ENCODE measurements at places on chromosomes 5 and 9.

- no peak for DNase-seq
Measured at GRCh38 chr5:175868996-175869638, 2.3 kb upstream of the CPLX2 start.

DNA sequence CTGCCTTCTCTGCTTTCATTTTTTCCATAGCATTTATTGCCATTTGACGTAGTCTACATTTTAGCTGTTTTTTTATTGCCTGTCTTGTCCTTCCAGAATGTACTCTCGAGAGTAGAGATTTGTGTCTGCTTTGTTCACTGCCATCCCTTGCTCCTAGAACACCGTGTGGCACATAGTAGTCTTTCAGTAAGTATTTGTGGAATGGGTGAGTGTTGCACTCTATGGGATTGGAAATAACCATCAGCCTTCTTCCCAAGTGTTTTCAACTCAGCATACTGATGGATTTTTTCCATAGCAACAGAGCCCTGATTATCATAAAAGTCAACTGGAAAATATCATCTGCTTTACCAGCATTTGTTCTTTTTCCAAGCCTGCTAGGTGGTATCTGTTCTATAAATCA, 462.6 kb downstream of the ENC1 start:
- DNase-seq = no peak

GRCh38 chr9:80892703-80893102, 796.6 kb downstream of the TLE1 start:
- DNase-seq = no peak

DNA sequence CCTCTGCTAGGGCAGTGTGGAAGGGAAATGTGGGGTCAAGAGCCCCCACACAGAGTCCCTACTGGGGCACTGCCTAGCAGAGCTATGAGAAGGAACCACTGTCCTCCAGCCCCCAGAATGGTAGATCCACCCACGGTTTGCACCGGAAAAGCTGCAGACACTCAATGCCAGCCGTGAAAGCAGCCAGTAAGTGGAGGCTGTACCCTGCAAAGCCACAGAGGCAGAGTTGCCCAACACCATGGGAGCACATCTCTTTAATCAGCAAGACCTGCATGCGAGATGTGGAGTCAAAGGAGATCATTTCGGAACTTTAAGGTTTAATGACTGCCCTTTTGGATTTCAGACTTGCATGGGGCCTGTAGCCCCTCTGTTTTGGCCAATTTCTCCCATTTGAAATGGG, 52.2 kb downstream of the GKAP1 start:
- DNase-seq = no peak

DNA sequence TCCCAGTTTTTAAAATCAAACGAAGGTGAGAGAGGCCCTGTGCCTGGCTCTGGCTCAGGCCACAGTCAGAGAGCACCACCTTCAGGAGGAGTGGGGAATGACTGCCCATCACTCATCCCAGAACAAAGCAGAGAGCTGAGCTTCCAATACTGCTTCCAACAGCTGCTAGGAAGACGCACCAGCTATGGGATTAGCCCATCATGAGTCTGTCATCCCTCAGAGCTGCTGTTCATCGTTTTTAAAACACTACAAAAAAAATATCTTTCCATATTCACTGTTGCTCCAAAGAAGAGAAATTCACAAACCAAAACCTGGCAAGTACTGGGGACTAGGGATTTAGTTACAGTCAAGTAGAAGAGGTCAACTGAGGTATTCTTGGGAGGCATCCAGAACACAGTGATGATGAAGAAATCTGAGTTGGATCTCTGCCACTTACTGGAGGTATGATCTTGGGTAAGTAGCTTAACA, 102.4 kb downstream of the CDK5RAP2 start:
- DNase-seq = peak; percentile 72

GRCh38 chr5:11574787-11575186, 329.5 kb downstream of the CTNND2 start:
- no peak for DNase-seq

GRCh38 chr9:98686961-98687855, 21.5 kb downstream of the GABBR2 start:
- no peak for DNase-seq

DNA sequence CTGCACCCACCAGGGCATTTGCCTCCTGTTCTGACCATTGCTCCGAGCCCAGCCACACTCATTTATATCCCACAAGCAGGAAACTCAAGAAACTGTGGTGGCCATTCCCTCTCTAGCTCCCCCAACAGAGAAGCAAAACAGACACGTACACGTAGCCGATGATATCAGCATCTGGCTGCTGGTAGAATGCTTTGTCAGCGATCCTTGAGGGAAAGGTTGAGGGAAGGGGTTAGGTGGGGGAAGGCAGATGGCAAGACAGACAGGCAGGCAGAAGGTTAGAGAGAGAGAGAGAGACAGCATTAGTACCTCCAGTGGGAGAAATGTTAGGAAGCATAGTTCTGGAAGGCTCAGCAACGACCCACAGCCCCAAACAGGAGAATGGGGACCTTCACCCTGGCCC, 7.8 kb downstream of the HIGD2A start:
- DNase-seq = no peak

DNA sequence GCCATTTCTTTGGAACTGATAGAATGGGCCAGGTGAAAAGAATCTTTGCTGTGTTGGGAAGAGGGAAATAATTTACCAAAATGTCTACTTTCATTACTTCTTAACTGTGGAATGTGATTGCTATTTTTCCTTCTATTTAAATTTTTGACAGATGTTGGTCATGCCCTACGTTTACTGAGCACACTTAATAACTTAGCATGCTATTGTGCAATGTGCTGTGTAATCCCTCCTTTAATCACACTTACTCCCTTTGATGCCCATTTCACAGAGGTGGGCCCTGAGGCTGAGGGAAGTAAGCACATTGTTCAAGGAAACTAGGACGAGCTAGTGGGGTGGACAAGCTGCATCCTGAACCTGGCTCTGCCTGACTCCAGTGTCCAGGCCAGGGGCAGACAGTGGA, 47.8 kb upstream of the INSYN2B start:
- DNase-seq = no peak

DNA sequence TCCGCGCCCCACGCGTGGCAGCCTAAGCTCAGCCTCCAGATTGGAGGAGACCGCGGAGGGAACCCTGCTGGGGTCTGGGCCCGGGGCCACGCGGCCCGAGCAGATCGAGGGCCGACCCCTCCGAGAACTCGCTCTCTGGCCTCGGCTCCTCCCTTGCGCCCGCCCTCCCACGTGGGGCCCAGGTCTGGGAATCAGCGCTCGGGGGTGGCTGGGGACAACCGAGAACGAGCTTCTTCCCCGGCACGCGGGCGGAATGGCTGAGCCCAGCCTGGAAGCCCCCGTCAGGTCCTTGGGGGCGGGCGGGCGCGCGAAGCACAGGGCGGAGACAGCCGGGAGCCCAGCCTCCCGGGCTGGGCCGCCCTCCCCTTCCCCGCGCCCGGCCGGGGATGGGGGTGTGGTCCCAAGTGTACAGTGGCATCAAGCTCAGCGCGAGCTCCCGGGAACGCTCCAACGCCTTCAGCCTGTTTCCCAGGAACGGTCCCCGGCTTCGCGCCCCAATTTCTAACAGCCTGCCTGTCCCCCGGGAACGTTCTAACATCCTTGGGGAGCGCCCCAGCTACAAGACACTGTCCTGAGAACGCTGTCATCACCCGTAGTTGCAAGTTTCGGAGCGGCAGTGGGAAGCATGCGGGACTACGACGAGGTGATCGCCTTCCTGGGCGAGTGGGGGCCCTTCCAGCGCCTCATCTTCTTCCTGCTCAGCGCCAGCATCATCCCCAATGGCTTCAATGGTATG, at the start of gene SLC22A4:
TSS of gene SLC22A4 (plus strand) at position 403 of the 736 bp plus-strand sequence. CDS start at position 626, 223 bp downstream.
- DNase-seq = peak; percentile 75

DNA sequence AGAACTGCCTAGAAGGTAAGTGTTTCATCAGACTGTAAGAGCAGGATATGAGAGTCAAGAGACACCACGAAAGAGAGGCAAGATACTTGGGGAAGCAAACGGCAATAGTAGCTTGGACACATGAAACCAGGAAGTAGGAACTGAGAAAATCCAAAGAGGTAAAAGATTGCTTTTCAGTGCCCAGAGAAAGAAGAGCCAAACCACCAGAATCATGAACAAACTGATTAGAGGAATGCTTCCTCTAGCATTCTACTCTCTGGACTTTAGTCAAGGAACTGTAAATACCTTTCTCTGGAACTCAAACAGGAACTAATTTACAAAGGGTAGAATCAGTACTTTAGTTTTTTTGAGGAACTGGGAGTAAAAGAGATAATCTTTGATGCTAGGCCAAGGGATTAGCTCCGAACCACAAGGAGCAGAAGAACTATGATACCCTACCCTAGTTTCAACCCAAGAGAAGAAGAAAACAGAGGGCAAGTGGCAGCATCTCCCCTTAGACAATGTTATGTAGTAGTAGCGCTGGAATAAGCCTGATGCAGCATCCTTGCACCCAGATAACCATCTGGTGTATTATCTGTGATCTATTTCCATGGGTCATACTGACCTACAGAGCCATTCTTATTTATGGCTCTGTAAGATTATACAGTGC, 41.3 kb downstream of the EFCAB9 start:
- no peak for DNase-seq

GRCh38 chr5:91865915-91866314, 482.8 kb upstream of the ARRDC3 start:
- DNase-seq = no peak

- DNase-seq = no peak
Measured at GRCh38 chr9:130741831-130742449, 48.4 kb downstream of the EXOSC2 start.

DNA sequence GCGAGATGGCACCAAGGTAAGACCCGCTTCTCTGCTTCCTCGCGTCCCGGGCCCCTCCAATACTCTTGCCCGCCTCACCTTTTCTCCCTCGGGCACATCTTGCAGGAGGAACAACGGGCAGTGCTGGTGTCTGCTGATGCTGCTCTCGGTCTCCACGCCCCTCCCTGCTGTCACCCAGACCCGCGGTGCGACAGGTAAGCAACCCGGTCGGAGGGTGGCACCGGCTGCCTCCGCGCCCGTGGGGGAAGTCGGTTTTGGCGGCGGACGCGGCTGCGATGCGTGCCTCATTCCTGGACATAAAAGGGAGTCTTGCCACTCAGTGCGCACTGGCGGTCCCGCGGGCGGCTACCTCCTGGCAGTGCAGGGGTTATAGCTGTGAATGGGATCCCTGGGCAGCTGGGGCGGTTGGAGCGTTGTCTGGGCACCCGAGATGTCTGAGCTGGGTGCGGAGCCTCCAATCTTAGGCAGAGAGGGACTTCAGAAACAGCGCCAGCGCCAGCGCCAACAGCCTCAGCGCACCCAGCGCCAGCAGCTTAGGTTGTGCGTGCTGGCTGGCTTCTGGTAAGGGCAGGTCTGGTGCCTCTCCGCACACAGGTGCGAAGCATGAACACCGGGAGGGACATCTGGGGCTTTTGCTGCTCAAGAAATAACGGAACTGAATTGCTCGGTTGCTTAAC, 488 bp downstream of the COL15A1 start:
- no peak for DNase-seq

- DNase-seq = no peak
Measured at GRCh38 chr5:61595426-61595825, 263.4 kb downstream of the ZSWIM6 start.

- DNase-seq = no peak
Measured at GRCh38 chr5:159987031-159987674, 21.8 kb upstream of the TTC1 start.

DNA sequence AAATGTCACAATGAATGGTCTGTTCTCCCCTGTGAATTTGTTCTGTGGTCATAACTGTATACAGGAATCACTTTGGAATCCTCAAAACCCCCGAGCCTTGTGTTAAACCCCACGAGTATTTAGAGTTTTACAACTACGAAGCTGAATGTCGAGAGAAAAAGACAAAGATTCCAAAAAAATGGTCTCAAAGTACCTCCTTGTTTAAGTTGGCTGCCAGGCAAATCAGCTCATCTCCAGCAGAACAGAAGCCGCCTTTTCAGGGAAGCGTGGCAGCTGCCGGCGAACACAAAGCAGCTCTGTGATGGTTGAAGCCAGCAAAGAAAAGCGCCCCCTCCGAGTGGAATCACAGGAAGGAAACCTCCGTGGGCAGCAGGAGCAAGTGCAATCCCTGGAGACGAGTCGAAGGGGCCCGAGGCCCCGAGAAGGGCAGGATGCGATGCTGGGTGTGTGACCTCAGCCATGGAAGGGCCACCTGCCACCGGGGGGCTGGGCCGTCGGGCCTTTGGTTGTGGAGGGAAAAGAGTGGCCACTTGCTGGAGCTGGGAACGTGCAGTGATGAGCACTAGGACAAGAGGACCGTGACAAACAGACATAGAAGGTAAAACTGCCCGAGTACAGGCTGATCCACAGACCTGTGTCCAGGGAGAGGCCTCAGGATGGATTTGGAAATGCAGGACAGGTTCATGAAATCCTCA, 706.4 kb downstream of the SEMA5A start:
- no peak for DNase-seq

DNA sequence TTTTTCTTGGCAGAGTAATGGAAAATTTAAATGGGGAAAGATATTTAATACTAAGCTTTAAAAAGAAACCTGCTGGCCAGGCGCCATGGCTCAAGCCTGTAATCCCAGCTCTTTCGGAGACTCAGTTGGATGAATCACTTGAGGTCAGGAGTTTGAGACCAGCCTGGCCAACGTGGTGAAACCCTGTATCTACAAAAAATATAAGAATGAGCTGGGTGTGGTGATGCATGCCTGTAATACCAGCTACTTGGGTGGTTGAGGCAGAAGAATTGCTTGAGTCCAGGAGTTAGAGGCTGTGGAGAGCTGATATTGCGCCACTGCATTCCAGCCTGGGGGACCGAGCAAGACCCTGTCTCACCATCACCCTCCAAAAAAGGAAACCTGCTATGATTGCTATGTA, 32.8 kb downstream of the TUT7 start:
- DNase-seq = no peak

GRCh38 chr9:23777328-23777727, 48.7 kb downstream of the ELAVL2 start:
- no peak for DNase-seq

DNA sequence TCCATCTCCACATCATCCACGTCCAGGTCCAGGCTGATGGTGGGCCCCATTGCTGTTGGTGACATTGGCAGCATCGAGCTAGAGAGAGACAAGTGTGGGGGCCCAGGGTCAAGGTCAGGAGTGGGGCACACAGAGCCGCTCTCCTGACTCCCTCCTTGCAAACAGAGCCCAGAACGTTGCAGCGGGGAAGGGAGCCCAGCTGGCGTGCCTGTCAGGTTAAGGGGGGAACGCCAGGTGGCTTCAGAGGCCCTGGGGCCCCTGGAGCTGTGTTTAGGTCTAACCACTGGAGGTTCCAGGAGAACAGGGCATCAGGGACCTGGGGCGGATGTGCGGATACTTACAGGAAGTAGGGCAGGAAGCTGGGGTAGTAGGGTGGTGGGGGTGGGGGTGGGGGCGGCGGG, 7.5 kb downstream of the RNF44 start:
- DNase-seq = no peak

DNA sequence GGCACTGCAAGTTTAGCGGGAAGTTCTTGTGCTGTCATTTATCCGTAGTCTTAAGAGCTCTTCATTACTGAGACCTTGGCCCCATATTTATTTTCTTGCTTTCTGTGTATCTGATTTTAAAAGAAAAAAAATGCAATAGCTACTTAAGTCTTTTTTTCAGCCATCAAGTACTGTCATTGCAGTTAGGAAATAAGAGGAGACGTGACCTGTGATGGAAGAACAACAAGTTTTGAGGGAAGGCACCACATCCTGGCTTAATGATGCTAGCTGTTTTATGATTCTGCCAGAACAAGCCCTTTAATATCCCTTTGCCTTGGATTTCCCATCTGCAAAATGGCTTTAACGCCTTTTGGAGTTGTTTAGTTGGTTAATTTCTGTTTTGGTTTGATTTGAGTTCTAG, 3.8 kb downstream of the RGMB start:
- DNase-seq = no peak

GRCh38 chr9:14198047-14198840, 115.7 kb downstream of the NFIB start:
- DNase-seq = no peak

GRCh38 chr9:38311382-38312270, 80.9 kb upstream of the ALDH1B1 start:
- no peak for DNase-seq

GRCh38 chr9:120212153-120212852, 367.7 kb downstream of the CDK5RAP2 start:
- DNase-seq = no peak

Measured in brain pericyte (primary cell).